ENCODE measurements at places on chromosomes 5 and 9.

DNA sequence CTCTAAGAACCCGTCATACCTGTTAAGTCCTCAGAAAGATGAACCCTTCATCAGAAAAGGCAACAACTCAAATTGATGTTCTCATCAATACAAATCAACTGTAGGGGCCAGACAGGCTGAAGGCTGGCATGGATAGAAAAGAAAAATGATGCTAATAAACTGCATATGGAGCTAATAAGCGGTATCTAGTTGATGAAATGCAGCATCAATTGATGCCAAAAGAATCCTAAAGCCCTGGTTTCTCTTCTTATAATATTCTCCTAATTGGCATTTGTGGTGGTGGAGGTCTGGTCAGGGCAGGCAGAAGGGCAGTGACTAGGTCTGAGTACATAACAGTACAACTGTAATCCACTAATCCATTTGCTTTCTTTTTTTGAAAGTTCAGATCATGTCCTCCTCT is 322.5 kb downstream of the SPOCK1 start:
- no peak for DNase-seq

- no peak for DNase-seq
These were observed 161.4 kb upstream of the GAS1 start for GRCh38 chr9:87108661-87109060.

- DNase-seq, result no peak
These were observed 662.8 kb downstream of the PTPRD start for GRCh38 chr9:9949978-9950377.

GRCh38 chr9:109467936-109468335 is 30.2 kb downstream of the PTPN3 start:
- DNase-seq, result no peak

- no peak for DNase-seq
These were observed 649.9 kb downstream of the IRX1 start for GRCh38 chr5:4245511-4245910.

DNA sequence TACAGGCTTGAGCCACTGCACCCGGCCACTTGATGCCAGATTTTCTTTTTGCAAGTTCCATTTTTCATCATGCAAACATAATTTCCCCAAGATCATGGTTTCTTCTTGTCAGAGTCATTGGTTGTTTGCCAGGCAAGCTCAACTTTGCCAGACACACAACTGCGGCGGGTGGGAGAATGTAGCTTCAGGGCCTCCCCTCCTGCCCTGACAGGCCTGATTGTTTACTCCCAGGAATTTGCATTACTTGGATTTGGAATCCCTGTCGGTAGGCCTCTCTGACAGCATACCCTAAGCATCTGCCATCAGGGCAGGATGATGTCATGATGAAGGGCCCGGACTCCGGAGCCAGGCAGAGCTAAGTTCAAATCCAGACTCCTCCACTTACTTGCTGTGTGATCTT is 15.1 kb downstream of the RPS14 start:
- DNase-seq, result no peak

GRCh38 chr5:1967736-1968135 is 85.0 kb upstream of the IRX4 start:
- DNase-seq, result no peak

DNA sequence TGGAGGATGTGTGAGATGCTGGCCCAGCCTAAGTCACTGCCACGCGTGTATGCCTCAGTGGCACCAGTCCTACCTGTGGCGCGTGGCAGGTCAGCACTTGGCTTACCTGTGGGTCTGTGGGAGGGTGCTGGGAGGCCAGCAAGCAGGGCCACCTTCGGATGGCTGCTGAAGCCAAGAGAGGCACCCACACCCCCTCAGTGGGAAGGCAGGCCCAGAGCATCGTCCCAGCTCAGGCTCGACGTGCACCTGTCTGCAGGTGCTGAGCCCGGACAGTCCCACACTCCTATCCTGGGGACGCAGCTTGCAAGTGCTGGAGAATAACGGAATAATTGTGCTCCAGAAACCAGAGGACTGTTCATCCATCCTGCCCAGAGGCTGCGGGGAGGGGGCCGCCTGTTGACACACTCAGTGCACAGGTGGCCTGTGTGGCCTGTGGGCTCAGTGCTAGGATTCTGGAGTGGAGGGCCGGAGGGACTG is 24.0 kb downstream of the NKD2 start:
- DNase-seq, result no peak
